Stimulated activated CD4-positive, alpha-beta T cell treated with anti-CD3 and anti-CD28 coated beads, TNF-alpha, amount 100 ng/mL, for 24 hours (primary cell): ENCODE measurements at places on chromosomes 12 and 14.

GRCh38 chr12:62803756-62804155 is 131.2 kb downstream of the PPM1H start:
- DNase-seq, result no peak

DNA sequence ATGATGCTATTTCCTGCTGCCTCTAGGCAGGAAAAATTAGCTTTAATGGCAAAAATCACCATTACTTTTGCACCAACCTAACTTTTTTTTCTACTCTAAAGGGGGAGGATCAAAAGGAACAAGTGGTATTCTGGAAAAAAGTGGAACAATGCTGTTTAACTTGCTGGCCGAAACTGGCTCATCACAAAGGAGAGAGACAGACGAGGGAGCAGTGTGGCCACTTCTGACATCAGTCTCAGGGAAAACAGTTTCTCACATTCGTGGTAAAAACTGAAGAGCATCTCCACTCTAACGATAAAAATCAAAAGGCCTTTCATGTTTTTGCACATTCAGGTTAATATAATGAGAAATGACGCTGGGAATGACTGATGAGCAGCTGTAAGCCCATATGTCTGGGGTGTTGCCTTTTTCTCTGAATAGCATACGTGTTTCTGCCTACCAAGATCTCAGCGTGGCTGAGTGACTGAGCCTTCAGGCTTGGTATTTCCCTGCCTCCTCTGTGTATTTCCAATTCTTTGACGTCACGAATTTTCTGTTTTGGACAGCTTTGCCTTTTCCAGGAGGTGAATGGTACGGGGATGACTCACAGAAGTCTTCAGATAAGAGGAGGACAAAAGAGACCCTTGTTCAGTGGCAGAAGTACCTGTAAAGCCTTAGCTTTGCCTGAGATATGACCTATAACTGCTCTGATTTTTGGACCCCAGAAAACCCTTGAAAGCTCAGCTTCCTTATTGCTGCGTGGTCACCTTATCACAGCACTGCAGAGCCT is 358.8 kb downstream of the GLT1D1 start:
- DNase-seq, result no peak

DNA sequence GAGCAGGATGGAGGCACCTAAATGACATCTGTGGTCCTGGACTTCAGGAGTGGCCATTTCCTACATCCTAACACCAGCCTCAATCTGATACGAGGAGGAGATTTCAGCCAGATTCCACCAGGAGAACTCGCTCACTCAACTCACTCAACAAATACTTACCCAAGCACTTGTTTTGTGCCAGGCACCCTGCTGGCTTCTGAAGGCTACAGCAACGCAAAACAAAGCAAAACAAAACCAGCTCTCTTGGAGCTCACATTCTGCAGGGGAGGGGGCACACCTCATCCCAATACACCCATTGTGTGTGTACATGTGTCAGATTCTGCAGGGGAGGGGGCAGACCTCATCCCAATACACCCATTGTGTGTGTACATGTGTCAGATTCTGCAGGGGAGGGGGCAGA is 144.8 kb downstream of the PIWIL1 start:
- no peak for DNase-seq

GRCh38 chr12:6383572-6384498 is at the start of gene LTBR:
Gene LTBR, plus strand, starts transcription at chr12:6384162. Its CDS starts 197 bp downstream, at chr12:6384359.
- no peak for DNase-seq

DNA sequence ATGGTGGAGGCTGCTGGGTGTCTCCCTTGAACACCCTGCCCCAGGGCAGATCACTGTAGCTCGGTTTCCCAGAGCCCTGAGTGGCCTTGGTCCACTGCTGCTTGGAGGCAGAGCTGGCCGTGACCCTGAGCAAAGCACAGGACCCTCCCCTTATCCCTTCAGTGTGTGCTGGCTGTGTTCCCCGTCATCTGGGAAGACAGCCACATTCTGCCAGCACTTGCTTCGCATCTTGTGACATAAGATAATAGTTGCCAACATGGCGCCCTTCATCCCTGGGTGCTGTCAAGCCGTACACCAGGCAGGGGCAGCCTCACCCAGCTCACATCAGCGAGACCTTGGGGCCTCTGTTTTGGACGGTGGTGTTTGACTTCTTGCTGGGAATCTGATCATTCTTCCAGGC is 12.1 kb upstream of the ALDH2 start:
- DNase-seq, result no peak

DNA sequence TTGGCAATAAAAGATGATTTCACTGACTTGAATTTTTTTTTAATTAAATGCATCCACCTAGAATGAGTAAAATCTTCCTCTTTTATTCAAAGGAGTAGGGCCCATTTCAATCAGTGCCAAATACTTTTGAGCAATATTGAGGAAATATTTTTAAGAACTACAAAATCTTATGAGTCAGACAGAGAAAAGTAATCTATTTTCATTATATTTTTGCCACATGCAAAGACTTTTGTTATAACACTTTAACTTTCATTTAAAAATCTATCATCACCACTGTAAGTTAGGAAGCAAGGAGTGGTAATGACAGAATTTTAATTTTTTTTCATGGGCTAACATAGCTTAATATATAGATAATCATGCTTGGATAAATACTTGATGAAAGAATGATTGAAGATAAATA is 345.2 kb upstream of the KITLG start:
- no peak for DNase-seq

- no peak for DNase-seq
Observed at GRCh38 chr14:79809849-79810612, 401.3 kb downstream of the DIO2 start.

- no peak for DNase-seq
Observed at GRCh38 chr12:116918464-116918863, 7.7 kb downstream of the FBXW8 start.

DNA sequence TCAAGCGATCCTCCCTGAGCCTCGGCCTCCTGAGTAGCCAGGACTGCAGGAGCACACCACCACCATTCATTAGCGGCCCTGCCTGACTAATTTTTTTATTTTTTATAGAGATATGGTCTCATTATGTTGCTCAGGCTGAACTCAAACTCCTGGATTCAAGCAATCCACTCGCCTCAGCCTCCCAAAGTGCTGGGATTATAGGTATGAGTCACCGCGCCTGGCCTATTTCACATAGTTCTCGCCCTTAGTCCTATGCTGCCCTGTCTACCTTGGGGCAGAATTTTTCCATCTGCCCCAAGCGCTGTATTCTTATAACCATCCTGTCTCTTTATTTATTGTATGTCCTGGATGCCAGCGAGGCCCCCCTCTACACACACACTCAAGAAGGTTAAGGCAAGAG is 50.9 kb upstream of the BCL2L14 start:
- no peak for DNase-seq

GRCh38 chr14:75736845-75737485 is 75.9 kb downstream of the TTLL5 start:
- DNase-seq, result no peak

DNA sequence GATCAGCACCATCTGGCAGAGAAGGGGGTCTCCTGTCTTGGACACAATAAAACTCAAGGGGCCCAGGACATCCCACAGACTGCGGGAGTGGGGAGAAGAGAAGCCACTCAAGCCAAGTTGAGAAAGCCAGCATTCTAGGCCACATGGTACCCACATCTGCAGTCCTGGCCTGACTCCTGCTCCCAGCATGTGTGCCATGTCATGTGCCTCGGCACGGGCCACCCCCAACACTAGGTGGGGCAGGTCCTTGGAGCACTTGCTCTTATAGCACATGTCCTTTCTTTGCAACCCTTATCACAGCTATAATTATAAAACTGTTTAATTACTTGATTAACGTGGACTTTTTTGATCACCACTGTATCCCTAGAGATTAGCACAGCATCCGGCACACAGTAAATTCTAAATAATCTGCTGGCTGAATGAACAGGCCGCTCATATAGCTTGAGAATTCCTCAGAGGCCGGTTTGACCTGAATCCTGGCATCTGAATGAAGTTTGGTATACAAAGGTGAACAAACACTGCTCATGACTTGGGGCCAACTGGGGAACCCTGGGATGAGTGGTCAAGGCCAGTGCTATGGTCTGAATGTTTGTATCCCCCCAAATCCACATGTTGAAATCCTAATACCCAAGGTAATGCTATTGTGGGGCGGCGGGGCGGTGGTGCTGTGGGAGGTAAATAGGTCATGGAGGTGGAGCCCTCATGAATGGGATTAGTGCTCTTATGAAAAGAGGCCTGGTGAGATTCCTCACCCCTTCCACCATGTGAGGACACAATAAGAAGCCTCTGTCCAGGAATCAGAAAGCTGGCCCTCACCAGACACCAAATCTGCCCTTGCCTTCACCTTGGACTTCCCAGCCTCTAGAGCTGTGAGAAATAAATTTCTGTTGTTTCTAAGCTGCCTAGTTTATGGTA is 6.6 kb downstream of the NCKAP5L start:
- no peak for DNase-seq

DNA sequence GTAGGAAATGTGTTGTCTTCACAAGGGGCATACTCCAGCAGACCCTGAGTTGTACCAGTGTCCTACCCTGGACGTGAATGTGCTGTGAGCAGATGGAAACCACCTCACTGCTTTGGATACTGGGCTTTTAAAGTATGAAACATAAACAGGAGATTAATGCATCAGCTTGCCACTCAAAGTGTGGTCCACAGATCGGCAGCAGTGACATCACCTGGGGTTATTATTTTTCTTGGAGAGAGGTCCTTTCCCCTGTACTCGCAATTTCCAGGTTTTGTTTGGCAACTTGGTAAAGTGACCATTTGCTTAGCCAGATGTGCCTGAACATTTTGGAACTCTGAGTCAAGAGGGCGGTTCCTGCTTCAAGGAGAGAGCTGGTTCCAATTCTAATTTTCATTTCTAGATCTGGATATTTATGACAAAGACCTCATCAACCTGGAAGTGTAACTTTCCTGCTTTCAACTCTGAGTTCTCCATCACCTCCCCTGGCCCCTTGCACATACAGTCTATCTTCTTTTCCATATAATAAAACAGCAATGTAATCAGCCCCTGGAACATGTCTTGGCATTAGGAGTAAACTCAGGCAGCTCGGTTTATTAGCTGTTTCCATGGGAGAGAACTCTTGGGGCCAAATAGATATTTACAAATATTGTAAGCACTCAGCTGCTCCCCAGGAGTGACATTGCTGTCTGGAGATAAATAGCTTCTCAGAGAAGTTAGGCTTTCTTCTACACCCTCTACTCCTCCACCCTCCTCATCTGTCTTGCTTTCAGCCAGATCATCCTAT is 237.0 kb upstream of the TBX3 start:
- no peak for DNase-seq

- DNase-seq, result no peak
Observed at GRCh38 chr12:87127272-87127671, 871.1 kb upstream of the MGAT4C start.

GRCh38 chr14:52690983-52691760 is 4.2 kb downstream of the ERO1A start:
- no peak for DNase-seq

DNA sequence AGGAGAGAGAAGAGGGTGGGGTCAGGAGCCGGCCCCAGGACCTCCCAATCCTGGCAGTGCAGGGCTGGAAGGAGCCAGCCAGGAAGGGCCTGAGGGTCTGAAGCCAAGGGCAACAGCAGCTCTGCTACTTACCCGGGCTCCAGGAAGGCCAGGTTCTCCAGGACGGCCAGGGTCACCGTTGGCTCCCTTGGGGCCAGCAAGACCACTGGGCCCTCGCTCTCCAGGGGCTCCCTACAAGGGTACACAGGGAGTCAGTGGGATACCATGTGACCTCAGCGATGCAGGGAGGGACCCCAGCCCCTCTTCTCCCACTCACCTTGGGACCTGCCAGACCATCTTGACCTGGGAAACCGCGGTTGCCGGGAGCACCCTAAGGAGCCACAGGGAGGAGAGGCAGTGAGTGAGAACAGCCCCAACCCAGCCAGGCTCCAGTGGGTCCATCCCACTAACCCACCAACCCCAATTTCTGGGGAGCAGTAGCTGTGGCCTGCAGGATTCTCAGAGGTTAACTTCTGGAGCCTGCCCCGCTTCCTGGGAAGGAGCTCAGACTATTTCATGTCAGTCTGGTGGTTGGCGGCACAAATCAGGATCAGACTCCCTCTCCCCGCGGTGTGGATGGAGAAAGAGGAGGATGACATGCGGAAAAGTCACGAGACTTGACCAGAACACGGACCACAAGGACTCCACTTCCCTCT is 18.5 kb downstream of the COL2A1 start:
- no peak for DNase-seq

GRCh38 chr12:87382959-87383566 is 646.1 kb downstream of the C12orf50 start:
- no peak for DNase-seq

GRCh38 chr12:118404876-118405521 is 28.6 kb downstream of the SUDS3 start:
- DNase-seq, result peak; percentile 15

GRCh38 chr14:64640839-64641238 is 63.4 kb upstream of the PLEKHG3 start:
- DNase-seq, result no peak

- no peak for DNase-seq
Observed at GRCh38 chr14:50312734-50313054, 570 bp downstream of the DMAC2L start.

DNA sequence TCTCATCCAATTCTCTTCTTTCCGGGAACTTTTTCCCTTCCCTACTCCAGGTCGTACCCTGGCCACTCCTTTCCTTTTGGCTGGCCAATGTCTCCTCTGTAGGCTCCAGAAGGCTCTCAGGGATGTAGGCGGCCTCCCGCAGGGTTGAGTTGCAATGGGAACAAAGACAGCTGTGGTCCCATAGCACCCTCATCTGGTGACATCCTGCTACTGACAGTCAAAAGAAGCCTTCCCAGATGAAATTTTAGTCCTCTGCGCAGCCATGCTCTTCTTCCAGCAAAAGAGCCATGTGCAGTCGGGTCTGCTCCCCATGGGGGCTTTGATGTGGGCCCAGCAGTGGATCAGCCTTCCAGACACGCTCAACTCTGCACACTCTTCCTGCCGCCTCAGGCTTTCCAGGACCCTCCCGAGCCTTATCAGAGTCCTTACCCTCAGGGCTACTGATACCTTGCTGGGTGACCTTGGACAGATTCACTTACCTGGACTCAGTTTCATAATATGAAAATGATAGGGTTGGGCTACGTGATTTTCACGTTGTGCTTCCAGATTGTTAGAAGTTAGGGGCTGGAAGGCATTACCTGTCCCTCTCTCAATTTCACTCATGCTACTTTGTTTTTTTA is 5.5 kb upstream of the CELA1 start:
- DNase-seq, result no peak

- no peak for DNase-seq
Observed at GRCh38 chr12:85299053-85299452, 19.0 kb downstream of the ALX1 start.

DNA sequence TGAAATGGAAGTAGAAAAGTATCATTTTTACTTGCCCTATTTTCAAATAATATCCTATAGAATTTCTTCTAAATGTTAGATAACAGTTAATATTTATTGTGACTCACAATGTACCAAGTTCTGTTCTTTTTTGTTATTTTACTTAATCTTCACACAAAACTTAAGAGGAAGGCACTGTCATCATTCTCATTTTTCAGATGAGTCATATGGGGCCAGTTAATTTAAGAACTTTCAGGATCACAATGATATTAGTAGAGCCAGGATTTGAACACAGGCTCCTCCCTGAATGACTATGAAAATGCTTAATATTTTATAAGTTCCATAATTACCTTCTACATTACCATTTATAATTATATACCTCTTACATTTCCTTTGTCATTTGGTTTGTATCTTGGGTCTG is 10.4 kb upstream of the TMEM260 start:
- DNase-seq, result no peak

GRCh38 chr14:90742729-90743128 is 73.5 kb downstream of the TTC7B start:
- DNase-seq, result no peak
